H1 (cell line): ENCODE measurements at places on chromosomes 2 and 18. TPM values are rescaled to one million over a fixed set of nuclear protein-coding genes. Genes with fewer than 3 reads are reported as not detected.

GRCh38 chr2:196415384-196415783 is 224.1 kb upstream of the CCDC150 start:
- no peak for DNase-seq

GRCh38 chr18:33821503-33821902 is 243.5 kb downstream of the ASXL3 start:
- no peak for DNase-seq

- peak; percentile 90 for DNase-seq
Measured at GRCh38 chr2:135797497-135798274, 39.3 kb downstream of the LCT start.

The FER1L5 gene
- polyA plus RNA-seq = 0.23 and 0.38 TPM in 2 replicates

The KCNK3 gene
- polyA plus RNA-seq = 0.29 and 0.33 TPM in 2 replicates

GRCh38 chr2:153005071-153005730 is 286.8 kb downstream of the ARL6IP6 start:
- DNase-seq = no peak

The UNC80 gene
- 0.16 and 0.53 TPM in 2 replicates for polyA plus RNA-seq

- DNase-seq = no peak
Measured at GRCh38 chr2:71597756-71598155, 144.4 kb downstream of the DYSF start.

The IL37 gene
- polyA plus RNA-seq = 0.14 and 0.18 TPM in 2 replicates

The GPR35 gene
- polyA plus RNA-seq = 0.47 and 0.67 TPM in 2 replicates

DNA sequence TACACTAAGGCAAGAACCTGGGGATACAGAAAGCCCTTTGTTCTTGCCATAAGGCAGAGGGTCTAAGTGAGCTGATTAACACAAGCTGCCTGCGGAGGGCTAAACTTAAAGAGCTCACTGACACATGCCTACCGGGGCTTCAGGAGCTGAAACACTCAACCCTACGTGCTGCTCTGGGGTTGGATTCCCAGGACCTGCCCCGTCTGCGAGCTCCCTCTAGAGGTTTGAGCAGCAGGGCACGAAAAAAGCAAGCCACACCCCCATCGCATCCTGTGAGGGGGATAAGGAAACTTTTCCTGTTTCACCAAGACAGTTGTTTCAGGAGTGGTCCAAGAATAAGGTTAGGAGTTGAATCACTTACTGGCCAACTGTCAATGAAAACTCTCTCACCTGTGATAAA is 562.1 kb downstream of the TMX3 start:
- peak; percentile 60 for DNase-seq

GRCh38 chr18:25341831-25342230 is 10.1 kb downstream of the ZNF521 start:
- no peak for DNase-seq

The CYP1B1 gene
- polyA plus RNA-seq = 1.3 and 2.2 TPM in 2 replicates

The BCL2 gene
- 0.59 and 0.75 TPM in 2 replicates for polyA plus RNA-seq

DNA sequence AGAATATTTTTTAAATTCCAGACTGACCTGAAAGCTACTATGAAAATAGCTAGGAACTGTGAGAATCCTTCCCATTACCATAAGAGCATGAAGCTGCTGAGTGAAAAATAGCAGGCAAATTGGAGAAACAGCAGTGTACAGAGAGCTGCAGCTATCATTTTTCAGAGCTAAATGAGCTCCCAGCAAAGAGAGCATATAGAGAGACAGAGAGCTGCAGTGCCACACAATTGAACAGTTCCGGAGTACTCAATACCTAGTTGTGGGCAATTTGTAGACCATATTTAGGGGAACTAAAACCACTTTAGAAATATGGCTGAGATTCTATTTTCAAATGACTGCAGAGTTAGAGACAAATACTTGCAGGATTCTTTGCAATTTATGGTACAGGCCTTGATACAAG is 645.3 kb downstream of the STK39 start:
- no peak for DNase-seq

DNA sequence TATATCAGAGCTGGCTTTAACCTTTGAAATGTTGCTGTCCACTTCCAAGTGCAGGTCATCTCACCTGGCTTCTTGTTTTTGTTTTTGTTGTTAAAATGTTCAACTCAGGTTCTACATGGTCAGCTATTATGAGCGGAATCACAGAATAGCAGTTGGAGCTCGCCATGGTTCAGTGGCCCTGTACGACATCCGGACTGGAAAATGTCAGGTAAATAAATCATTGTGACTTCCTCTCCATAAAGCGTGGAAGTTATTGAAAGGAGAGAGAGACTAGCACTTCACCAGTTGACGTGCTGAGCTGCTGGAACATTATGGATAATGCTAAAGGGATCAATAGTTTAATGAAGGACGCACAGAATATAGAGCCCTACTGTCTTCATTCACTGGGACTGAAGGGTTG is 184.6 kb upstream of the BOD1L2 start:
- DNase-seq = no peak

The IL36A gene
- not detected in 2 replicates for polyA plus RNA-seq

DNA sequence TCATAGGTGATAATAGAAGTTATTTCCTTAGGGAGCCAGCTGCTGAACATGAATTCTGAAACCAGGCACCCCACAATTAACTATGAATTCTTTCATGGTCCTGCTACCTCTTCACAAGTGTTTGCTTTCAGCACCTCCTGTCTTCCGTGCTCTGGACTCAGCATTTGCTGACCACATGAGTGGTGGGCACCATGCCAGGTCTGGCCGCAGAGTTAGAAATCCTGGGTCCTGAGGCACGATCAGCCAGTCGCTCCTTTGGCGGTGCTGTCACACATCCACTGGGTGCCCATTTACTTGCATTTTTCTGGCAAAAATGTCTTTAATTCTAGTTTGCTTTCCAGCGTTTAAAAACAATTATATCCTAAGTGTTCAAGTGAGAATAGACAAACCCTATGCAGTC is 196.4 kb upstream of the PXDN start:
- no peak for DNase-seq
